ENCODE measurements at places on chromosomes 5 and 9.

DNA sequence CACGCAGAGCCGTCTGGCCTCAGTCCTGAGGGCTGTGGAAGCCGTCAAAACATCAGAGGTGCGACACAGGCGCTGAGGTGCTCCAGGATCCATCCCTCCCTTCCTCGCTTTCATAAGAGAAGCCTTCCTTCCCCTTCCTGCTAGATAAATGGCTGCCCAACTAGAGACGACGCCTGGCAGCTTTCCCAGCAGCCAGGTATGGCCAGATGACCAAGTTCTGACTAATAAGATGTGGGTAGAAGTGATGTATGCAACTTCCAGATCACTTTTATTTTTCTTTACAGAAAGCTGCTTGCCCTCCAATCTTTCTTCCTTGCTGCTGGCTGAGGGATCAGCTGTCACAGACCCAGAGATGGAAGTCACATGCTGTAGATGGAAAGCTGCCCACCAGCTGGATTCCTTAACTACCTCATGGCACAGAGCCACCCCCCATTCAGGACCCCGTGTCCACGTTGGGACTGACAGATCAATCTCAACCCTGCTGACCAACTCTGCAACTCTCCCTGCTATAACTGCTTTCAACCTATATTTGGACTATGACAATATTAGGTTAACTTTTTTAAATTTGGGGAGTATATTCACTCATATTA is 8.8 kb downstream of the MAPK9 start:
- no peak for DNase-seq

- DNase-seq = no peak
Measured at GRCh38 chr5:109753279-109753678, 63.6 kb downstream of the MAN2A1 start.

DNA sequence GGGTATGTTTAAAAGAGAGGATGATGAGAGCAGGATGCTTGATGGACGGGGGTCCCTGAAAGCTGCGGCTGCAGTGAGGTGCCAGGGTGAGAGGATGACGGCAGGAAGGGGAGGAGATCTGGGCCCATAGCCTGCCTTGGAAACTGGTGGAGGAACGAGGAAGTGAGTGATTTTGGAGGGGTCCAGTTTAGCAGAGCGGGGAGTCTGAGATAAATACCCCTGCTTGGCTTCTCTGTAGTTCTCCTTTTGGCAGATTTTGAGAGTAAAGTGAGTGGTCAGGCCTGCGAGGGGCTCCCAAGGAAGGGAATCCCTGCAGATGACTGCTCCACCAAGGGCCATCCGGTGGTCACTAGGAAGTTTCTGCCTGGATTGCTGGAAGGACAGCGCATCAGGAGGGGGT is 98.5 kb upstream of the PTCH1 start:
- DNase-seq = no peak

GRCh38 chr5:52897238-52897614 is 91.9 kb upstream of the ITGA2 start:
- DNase-seq = no peak

Data from suppressor macrophage (primary cell).